ENCODE measurements at places on chromosomes 1 and 21. TPM values are rescaled to one million over a fixed set of nuclear protein-coding genes. Genes with fewer than 3 reads are reported as not detected.

DNA sequence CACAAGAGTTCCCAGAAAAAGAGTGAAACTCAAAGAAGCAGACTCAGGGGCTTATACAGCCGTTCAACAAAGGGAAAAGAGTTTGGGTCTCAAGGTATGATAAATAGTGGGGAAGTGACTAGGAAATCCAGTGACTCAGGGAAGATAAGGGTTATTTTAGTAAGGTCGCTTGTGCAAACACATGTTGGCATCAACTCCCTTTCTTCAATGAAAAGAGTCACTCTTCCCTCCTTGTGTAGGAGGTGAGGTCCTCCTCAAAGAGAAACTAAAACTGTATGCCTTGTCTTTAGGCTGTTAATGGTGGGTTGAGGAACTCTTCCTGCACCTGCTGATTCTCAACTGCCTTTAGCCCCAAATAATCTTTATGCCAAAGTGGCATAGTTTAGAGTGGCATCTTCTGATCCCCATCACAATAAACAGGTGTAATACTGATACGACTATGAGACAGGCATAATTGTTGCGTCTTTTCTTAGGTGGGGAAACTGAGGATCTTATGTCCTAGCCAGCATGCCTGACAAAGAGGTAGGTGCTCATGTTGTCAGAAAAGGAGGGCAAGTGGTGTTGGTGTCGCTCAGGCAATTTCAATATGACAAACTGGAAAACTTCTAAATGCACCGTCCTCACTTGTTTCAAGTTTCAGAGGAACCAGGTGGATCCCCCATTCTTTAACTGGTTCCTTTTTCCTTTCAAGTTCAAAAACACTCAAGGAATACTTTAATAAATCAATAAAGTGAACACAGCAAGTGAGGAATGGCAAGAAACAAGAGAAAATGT is 294.1 kb upstream of the RUNX1 start:
- DNase-seq: no peak

DNA sequence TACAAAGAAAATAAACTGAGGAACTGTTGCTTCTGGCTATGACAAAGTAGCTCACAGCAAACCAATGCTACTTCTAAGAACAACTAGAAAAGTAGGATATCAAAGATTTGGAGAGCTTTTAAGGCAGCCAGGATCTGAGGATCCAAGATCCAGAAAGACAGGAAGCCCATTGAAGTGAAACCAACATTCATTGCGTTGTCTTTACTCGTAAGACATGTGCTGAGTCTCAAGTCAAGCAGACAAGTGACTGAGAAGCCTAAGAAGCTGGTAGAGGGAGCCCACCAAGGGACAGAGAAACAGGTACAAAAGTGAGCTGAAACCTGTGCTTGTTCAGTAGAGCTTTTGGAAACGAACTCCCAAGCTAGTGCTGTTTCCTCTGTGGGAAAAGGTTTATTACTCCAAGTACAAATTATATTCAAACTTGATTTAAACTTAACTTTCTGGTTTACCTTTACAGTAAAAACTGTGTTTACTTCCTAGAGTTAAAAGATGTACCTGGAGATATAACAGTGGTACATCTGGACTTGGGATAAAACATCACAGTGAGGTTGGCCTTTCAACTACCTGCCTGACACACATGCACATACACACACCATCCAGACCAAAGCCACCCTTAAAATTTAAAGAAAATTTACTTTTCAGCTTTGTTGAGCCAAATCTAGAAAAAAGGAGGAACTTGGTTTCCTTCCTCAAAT is 41.2 kb downstream of the NME7 start:
- DNase-seq: no peak

- no peak for DNase-seq
Measured at GRCh38 chr1:40755067-40755466, 28.5 kb upstream of the KCNQ4 start.

DNA sequence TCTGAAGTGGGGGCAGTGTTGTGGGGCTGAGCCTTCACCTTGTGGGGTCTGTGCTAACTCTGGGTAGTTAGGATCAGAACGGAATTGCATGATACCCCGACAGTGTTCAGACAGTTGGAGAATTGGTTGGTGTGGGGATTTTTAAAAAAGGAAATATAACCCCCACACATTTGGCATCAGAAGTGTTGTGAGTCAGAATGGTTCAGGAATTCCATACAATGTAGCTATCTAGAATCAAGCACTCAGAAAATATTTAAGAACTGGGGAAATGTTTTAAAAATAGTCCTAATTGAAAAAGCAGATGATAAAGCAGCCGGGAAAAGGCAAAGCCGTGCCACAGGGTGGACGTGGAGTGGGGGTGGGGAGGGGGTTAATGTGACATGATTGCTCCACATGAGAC is 6.5 kb upstream of the S100A7 start:
- DNase-seq: no peak

DNA sequence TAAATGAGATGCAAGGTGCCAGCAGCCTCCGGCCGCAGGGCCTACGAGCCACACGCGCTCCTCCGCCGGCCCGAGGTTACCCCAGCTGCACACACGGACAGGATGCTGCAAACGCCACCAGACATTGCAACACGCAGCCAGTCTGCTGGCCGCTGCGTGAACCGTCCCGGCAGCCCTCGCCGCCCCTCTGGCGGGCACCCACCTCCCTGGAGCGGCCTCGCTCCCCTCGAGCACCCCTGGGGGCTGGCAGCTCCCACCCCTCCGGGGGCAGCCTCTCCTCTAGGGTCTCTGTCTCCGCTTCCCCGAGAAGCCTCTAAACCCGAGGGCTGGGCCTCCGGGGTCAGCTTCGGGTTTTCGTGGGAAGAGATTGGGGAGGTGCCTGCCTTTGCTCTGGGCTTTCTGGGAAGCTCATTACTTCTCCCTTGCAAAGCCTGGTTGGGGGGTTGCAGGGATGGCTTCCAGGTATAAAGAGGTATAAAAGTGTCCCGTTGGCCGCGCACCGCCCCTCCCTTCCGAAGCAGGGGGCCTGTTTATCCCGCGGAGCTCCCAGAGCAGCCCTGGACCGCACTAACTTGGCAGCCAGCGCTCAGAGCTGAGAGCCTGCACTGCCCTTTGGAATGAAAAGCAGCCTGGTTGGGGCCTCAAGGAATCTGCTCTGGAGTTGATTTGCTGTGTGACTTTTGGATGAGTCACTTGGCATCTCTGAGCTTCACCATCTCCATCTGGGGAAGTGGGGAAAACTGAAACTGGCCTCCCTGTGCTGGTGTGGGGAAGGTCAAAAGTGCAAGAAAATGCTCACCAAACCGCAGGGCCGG is 21.8 kb downstream of the DHRS3 start:
- DNase-seq: no peak

DNA sequence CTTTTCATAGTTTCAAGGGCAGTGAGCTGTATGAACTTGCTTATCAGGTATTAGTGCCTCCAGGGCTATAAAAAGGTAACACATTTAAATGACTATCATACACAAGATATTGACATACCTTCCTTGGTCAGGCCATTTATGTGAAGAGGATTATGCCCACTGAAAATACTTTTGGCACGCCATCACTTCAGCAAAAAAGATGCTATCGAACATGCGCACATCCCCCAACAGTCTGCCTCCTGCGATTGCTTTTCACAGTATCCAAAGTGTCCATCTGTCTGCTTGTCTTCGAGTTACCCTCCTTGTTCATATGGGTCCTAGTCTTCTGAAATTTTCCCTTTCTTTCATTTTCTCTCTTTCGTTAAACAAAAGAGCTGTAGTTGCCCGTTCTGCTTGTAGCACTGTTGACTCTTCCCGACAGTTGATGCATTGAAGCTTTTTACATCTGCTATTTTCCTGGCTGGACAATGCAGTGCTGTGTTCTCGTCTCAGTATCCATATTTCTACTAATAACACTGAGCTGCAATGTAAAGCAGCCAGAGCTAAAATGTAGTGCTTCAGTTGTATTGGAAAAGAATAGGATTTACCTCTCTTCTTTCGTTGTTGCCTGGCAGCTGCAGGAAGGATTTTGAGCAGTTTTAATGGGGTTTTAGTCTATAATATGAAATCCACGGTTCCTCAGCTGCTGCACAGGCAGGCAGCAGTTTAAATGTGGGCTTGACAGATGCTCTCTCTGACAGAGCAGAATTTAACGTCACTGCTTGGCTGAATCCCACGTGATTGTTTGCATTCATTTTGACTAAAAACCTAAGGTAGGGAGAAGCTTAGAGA is at the start of gene B3GALT2:
B3GALT2 (minus strand) TSS at position 713 of the 831 bp plus-strand sequence. CDS start 5,051 bp downstream, outside the sequence.
- DNase-seq: peak; percentile 51

The KRTAP21-2 gene
- total RNA-seq: not detected

The RGSL1 gene
- total RNA-seq: not detected

The GCSAML gene
- total RNA-seq: not detected

Data from activated CD8-positive, alpha-beta memory T cell treated with anti-CD3 and anti-CD28 coated beads, Interleukin-2, amount 10 ng/mL, durations not matched to agents 7 days and 5 days (primary cell).